ENCODE measurements at places on chromosomes 5 and 9. TPM values are rescaled to one million over a fixed set of nuclear protein-coding genes. Genes with fewer than 3 reads are reported as not detected.

The FRMD3 gene
- 1.4 TPM for total RNA-seq

The PCDH12 gene
- total RNA-seq = not detected

The MSH3 gene
- 14.4 TPM for total RNA-seq

The IDNK gene
- total RNA-seq = 1.7 TPM

The FYB1 gene
- 10.5 TPM for total RNA-seq

Measured in PC-9 (cell line).